ENCODE measurements at places on chromosomes 6 and 20. TPM values are rescaled to one million over a fixed set of nuclear protein-coding genes. Genes with fewer than 3 reads are reported as not detected.

The FAM217A gene
- total RNA-seq: not detected

The GHRH gene
- total RNA-seq: not detected

- no peak for DNase-seq
These were observed 66.2 kb upstream of the EYA2 start for GRCh38 chr20:46828471-46828870.

- DNase-seq: no peak
These were observed 19.3 kb downstream of the UQCC2 start for GRCh38 chr6:33692078-33692759.

The KIAA0408 gene
- total RNA-seq: 6.4 TPM

DNA sequence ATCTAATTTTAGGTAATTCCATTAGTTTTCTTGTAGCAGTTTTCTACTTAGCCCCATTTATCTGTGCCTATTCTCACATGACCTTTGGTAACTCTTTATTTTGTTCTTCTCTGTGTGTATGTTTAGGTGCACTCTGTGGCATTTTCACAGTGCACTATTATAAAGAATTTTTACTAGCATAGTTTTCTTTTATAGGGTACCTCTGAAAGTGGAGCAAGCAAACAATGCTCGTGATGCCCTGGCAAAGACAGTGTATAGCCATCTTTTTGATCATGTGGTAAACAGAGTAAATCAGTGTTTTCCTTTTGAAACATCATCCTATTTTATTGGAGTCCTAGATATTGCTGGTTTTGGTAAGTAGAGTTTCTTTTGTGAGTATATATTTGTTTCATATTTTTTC is 107.9 kb downstream of the MYO6 start:
- DNase-seq: no peak

The GLP1R gene
- 42.5 TPM for total RNA-seq

The TAAR8 gene
- total RNA-seq: not detected
